Left kidney (tissue), 8 donors: ENCODE measurements at places on chromosomes 11 and 22.

GRCh38 chr11:79413268-79413667, 27.6 kb downstream of the TENM4 start:
- DNase-seq, result peak; percentile 82

DNA sequence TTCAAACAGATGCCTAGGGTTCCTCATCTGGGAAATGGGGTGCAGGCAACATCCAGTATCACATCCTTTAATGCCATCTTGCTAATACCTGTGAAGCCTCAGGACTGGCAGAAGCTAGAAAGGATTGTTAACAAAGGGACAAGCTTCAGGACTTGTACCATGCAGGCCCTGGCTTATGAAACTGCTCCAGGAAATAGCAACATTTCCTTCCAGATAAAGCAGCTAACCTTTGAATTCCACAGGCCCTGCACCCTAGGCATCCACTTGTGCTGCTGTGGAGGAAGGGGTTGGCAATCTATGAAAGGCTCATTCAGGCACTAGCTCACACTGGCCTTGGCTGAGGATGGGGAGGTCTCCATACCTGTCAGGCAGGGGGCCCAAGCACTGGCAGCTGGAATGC, 87.2 kb downstream of the BTBD10 start:
- no peak for DNase-seq

GRCh38 chr11:60809691-60810090, 24.6 kb downstream of the MS4A10 start:
- DNase-seq, result no peak

DNA sequence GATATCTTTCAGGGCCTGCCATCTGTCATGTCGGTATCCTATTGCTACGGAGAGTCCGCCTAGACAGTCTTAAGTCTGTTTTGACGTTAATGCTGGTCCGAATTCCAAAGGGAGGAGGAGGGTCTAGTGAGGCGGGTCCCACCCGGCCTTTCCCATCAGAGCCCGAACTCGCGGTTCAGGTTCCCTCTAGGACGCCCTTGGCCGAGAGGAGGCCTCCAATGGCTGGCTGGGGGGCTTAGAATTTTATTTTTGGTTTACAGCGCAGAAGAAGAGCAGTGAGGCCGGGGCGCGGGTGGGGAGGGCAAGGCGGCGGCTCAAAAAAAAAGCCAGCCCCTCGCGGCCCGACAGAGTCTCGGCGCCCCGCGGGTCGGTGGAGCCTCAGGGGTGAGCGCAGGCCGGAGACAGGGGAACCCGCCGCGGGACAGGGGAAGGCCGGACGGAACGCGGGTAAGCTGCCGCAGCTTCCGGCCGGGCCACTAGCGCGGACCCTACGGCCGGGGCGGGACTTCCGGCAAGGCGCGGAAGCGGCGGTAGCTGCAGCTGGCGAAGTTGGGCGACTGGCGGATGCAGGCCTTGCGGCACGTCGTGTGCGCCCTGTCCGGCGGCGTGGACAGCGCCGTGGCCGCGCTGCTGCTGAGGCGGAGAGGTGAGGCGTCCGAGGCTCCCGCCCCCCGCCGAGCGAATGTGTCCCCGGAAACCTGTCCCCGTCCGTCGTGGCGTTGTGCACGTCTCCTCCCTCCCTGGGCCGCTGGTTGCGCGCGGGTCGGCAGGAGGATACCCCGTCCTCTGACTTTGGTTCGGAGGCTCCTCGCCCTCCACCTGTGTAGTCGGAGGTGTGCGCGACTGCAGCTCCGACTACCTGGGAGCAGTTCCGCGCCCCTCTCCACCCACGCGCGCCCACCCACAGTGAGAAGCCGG, at the start of gene TRMU:
TRMU (plus strand) TSS at position 514 of the 918 bp plus-strand sequence; CDS start at position 565, 51 bp downstream.
- DNase-seq, result peak; percentile 81

- no peak for DNase-seq
These were observed 205.4 kb downstream of the DBX1 start for GRCh38 chr11:19954899-19955298.
